EH (cell line): ENCODE measurements at places on chromosomes 2 and 18.

DNA sequence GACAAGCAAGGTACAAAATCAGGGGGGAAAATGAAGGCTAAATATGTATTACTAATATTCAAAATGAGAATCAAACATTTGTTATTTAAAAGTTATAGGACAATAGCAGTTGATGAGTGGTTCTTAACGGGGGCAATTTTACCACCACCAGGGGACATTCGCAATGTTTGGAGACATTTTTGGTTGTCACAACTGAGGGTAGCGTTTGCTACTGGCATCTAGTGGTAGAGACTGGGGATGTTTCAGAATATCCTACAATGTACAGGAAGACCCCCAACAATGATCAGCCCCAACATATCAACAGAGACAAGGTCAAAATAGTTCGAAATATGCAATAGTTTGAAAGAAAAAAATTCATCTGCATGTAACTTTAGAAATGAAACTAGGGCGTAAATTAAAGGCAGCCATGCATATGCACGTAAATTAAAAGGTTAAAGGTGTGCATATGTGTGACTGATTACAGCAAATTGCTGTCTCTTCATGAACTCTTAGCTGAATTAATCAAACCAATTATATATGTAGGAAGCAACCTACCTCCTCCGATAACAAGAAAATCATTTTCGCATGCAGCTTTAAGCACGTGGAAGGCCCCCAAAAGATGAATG is 61.2 kb upstream of the CUL3 start:
- DNase-seq, result peak; percentile 16

DNA sequence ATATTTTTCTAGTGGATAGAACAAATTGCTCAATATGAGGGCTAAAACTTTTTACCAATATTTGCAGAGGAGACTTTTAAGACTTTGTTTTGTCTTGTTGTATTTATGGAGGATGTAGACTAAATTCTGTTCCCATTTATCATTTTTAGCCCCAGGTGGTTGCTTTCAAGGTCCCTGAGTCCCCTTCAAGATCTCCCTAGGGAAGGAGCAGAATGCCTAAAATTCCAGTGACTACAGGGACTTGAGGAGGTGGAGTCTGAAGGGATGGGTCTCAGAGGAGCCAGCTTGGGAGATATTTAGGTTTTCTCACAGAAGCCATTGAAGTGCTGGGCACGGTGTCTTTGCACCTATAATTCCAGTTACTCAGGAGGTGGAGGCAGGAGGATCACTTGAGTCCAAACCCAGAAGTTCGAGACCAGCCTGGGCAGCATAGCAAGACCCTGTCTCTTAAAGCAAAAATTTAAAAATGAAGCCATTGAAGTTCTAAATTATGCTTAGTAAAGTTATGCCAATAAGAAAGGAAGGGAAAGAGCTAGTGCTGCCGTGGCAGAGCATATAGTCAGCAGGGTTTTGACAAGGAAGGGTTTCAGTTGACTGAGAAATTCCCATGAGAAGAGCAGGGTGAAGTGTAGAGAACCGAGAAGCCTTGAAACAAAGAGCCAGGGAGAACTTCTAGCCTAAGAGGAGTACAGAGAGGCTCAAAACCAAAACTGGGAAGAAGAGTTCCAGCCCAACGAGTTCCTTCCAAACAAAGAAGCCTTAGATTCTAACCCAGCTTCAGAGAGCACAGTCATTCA is 43.4 kb downstream of the COMMD1 start:
- peak; percentile 22 for DNase-seq

DNA sequence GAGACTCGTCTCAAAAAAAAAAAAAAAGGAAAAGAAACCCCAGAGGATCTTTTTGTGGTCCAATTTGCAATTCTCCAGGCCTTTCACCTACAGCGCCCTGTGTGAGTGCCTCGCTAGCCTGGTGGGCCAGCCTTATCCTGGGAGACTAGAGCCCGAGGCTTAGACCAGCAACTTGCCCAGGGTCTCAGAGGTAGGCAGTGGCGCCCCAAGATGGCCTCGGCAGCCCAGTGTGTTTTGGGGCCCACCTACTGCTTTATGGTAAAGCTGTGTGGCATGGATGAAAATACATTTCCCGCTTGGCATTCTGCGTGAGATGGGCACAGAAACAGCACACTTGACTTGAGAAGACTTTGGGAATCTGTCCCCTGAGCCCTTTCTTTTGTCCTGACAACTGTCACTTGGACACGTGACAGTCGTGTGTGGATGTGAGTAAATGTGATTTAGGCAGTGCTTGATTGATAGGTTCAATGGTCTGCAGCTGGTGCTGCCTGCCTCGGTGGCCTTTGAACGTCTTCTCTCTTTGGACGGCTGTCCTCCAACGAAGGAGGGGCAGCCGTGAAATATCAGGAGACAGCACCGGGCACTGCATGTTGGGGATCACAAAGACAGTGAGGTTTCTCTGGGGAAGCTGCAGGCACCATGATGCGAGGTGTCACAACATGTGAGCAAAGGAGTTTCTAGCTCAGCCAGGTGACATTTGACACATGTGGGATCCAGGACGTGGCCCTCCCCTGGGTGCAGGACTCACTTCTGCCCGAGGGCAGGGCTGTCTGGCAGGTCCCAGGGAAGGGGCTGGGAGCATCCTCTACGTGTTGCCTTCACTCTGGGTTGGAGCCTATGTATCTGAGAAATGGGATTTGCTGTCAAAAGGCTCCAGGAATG is 209.5 kb upstream of the TWIST2 start:
- no peak for DNase-seq

DNA sequence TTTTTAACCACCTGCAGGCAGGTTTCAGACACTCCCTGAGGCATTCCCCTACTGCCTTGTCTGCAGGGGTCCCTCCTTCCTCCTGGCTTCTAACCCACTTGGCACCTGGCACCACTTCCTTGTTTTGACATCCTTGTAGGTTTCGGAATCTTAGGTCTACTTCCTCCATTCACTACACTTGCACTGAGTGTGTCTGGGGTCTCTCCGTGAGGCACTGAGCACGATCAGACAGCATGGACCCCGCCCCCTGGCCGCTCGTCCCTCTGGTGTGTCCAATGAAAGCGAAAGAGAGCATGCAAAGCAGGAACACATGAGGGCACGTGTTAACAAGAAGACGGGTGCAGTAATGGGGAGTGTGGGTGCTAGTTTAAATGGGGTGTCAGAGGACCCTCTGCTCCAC is 63.8 kb downstream of the HAUS1 start:
- DNase-seq, result no peak

DNA sequence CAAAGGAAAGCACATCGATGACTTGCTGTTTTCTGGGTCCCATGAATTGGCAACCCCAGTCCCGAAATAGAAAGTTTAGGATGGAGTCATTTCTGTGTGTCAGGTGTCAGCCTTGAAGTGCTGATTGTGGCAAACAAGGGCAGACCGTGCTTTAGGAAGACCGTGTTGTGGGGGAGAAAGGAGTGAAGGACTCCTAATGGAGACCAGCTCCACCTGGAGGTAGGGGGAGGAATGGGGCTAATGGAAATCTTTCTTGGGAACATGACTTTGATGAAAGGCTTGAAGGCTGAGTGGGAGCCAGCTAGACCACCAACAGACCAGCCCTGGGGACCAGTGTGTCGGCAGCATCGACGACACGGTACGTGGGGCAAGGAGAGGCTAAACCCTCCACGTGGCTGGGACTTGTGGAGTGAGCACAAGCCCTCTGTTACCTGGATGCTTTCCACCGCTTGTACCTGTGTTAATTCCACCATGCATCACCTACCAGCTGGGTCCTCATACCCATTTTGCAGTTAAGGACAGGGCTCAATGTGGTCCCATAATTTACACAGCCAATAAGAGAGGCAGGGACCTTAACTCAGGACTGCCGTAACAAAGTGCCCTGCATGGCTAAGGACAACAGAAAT is 104.2 kb downstream of the SH3BP4 start:
- DNase-seq, result peak; percentile 37

GRCh38 chr2:149164827-149165226 is 126.3 kb downstream of the LYPD6B start:
- no peak for DNase-seq

DNA sequence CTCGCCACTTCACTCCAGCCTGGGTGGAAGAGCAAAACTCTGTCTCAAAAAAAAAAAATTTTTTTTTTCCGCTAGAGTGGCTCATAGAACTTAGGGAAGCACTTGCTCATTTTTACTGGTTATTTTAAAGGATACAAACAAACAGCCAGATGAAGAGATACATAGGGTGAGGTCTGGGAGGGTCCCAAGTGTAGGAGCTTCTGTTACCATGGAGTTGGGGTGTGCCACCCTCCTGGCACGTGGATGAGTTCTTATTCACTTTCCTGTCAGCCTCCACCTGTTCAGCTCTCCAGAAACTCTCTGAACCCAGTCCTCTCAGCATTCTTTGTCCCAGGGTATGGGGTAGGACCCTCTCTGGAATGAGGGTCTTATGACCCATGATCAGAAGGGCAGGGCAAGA is 4.9 kb upstream of the MAT2A start:
- DNase-seq, result no peak

- peak; percentile 30 for DNase-seq
These were observed 284.1 kb downstream of the DSEL start for GRCh38 chr18:67232406-67232805.

DNA sequence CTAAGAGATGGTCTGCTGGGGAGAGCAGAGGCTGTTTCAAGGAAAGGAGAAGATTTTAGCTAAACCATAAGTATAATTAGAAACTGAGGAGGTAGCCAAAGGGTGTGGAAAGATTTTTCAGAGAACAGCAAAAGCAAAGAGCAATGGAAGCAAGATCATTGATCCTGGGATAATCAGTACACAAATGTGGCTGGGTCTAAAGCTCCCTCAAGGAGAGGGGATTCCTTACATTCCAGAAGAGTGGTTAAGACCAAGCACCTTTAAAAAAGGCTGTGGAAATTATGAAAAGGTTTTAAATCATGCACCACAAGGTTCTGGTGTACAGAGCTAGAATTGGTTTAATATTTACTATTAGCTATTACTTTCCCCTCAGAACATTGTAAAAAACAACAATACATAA is 246.0 kb upstream of the UBE2E3 start:
- no peak for DNase-seq

- peak; percentile 2 for DNase-seq
These were observed 57.5 kb downstream of the CXCR4 start for GRCh38 chr2:136060416-136060815.

DNA sequence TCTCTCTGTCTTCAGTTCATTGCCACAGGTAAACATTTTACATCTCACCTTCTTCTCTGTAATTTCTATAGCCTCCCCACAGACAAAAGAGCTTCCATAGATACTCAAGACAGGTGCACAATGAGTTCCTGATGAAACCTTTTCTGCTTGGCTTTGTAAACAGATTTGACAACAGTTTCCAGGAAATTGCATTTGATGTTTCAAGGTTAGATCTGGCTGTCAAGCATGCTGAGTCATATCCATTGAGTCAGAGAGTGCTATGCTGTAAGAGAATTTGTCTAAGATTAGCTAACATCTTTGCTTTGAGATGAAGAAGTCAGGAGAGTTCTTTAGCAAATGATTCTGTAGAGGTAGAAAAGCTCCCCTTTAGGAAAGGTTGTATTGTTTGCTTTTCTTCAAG is 40.6 kb upstream of the MAP2 start:
- DNase-seq, result peak; percentile 61

GRCh38 chr18:39453882-39454281 is 1888.3 kb upstream of the CELF4 start:
- peak; percentile 46 for DNase-seq

DNA sequence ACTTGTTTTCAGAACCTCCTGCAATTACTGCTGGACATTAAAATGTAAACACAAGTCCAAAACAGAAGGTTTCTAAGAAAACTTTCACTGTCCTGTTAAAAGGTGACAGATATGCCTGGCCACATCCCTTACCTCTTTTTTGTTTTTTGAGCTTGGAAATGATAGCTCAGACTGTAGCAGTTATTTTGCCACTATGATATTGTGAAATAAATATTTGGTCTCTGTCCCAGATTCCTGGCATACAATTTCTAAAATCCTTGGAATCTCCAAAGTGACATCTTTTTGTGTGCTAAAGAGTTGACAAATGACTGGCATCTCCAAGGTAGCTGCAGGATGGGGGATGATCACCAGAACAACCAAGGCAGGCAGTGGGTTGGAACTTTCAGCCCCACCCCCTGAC is 16.8 kb downstream of the TPGS2 start:
- DNase-seq, result peak; percentile 30

DNA sequence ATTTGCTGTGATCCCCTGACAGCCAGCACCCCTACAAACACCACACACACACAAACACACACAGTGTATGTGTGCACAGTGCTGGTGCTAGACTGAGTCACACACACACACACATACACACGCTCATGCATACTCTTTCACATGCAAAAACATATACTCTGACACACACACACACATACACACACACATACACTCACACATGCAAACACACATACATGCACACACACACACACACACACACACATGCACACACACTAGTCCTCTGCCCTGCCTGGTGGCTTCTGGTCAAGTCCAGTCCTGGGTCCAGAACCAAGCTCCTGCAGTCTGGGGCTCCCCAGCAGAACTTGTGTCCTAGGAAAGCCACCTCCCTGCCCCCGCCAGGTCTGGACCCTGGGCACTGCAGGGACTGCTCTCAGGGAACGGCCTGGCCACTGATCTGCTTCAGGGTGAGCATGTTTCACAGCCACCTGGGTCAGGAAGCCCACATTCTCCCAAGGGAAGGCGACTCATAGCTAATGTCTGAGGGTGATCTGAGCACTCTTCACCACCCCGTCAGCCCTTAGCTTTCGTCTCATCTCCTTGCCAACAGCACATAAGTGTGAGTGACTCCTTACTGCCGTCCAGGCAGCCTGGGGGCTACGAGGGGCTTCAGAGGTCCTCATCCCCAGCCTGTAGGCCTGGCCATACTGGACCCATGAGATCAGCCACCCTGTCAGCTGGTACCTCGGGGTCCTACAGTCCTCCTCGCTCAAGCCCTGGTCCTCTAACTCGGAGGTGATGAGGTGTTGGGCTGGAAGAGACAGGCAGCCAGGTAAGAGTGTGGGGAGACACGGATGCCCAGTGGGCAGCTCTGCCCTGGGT is 88.1 kb downstream of the MCFD2 start:
- DNase-seq, result peak; percentile 83

DNA sequence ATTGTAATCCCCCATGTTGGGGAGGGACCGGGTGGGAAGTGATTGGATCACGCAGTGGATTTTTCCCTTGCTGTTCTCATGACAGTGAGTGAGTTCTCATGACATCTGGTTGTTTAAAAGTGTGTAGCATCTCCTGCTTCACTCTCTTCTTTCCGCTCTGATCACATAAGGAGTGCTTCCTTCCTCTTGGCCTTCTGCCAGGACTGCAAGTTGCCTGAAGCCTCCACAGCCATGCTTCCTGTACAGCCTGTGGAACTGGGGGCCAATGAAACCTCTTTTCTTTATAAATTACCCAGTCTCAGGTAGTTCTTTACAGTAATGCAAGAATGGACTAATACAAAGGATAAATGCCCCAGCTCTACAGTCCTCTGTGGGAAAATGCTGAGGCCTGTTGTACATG is 437.5 kb upstream of the NXPH2 start:
- DNase-seq, result no peak
